Large intestine (tissue), 12 donors: ENCODE measurements at places on chromosomes 16 and 17.

DNA sequence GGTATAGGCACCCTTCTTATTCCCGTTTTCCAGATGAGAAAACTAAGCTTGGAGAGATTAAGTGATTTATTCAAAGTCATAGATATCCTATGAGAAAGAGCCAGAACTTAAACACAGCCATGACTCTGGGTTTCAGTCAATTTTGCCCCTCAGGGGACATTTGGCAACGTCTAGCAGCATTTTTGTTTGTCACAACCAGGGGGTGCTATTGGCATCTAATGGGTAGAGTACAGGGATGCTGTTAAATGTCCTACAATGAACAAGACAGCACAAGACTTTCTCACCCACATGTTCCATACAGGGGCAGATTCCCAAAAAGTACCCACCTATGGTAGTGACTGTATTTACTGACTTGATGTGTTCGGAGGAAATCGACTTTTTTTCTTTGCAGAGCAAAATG is 4.8 kb upstream of the SHISA9 start:
- no peak for DNase-seq

DNA sequence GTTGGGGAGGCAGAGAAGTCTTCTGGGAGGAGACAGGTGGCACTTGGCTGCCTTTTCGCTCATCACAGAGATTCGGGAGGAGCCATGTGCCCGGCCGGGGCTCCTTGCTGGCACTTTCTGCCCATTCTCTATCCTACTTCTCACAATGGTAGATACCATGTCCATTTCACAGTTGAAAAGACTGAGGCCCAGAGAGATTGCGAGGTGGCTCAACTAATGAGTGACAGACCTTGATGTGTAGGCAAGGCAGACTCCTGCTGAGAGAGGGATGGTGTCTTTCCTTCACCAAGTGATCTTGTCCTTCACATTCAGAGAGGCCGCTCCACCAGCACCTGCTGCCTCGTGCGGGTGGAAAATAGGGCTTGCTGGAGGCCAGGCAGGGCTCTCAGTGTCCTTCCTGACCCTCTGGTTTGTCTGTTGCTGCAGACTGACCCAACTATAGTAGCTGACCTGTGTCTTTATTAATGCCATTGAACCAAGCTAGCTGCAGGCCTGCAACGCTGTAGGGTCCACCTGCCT is 42.1 kb downstream of the MPRIP start:
- DNase-seq = no peak

DNA sequence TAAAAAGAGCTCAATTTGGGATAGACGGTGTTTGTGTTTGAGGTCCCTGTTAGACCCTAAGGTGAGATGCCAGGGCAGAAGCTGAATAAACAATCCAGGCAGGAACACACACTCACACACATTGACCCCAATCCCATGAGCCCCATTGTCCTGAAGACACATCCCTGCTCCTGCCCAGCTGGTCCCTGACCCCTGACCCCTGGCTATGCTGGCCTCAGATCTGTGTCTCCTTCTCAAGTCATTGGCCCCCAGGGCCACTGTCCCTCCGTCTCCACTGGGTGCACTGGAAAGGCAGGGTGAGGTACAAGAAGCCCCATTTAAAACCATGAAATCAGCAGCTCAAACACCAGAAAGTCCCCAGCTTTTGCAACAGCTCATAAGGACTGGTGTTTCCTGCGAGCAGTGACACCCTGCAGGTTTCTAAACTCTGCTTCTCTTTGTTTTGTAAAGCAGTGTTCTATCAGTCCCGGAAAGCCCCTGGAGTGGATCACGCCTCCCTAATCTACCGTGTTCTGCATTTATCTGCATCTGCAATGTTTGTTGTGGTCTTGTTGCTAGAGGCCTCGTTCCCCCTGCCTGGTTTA is 18.0 kb upstream of the ASGR2 start:
- peak; percentile 21 for DNase-seq

DNA sequence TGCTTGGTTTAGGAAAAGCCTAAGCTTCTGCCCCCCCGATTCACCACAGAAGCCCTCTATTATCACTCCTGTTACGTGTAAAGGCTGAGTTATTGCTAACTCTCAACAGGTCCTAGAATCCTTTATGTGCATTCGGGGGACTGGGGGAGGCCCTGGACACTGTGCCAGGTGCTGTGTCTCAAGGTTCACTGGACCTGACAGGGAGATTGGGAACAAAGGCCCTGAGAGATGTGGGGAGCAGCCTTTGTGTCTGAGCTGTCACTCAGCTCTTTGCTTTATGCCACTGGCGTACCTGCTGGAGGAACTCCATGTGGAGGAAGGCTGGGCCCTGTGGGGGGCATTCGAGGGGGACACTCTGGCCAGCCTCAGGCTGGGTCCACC is 65.9 kb downstream of the METRNL start:
- DNase-seq = no peak

- no peak for DNase-seq
Observed at GRCh38 chr16:16149710-16150116, 73.6 kb downstream of the ABCC6 start.

GRCh38 chr17:2081564-2081963 is 26.7 kb downstream of the HIC1 start:
- DNase-seq = no peak

- DNase-seq = no peak
Observed at GRCh38 chr17:79940459-79941087, 95.1 kb downstream of the TBC1D16 start.

DNA sequence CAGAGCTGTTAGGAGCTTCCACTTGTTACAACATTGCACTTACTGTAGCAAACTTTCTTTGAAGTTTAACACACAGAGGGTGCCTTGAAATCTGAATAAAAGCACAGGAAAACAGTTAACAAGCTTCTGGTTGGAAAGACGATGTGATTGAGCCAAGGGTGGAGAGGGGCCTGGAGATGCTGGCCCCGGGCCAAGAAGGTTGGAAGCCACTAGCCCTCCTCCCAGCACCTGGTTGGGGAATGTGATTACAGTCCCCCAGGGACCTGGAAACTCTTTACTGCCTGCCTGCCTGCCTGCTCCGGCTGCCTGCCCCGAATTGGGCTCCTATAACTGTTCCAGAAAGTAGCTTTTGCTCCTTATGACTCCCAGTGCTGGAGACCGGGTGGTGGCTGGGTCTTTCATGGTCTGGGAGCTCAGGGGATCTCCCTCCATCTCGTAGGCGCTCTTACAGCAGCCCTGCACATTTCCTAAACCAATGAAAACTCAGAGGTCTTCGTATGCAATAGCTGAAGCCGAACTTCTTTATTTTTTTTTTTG is 48.0 kb upstream of the ZFHX3 start:
- DNase-seq = no peak

- DNase-seq = no peak
Observed at GRCh38 chr17:4331614-4332013, 34.9 kb downstream of the UBE2G1 start.

DNA sequence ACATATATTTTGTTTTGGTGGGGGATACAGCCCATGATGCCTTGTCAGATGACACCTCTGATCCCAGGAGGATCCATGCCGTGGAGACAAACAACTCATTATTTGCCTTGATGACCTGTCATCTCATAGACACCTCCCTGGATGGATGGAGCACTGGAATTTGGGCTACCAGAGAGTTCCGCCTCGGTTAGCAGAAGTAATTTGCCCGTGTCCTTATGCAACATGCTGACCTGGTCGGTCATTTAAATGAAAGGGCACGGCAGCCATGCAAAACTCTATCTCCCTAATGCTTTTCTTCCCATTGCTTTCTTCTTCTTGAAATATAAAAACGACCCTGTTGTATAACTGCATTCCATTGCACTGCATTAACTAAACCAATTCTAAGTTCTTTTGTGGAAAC is 145.3 kb downstream of the GRIN2A start:
- no peak for DNase-seq

- no peak for DNase-seq
Observed at GRCh38 chr16:78385086-78385805, 285.8 kb downstream of the WWOX start.

GRCh38 chr16:87955302-87956097 is 4.3 kb downstream of the BANP start:
- DNase-seq = no peak

GRCh38 chr17:13541032-13541480 is 60.7 kb downstream of the HS3ST3A1 start:
- no peak for DNase-seq

GRCh38 chr17:42917236-42917603 is 16.6 kb downstream of the G6PC1 start:
- DNase-seq = no peak

DNA sequence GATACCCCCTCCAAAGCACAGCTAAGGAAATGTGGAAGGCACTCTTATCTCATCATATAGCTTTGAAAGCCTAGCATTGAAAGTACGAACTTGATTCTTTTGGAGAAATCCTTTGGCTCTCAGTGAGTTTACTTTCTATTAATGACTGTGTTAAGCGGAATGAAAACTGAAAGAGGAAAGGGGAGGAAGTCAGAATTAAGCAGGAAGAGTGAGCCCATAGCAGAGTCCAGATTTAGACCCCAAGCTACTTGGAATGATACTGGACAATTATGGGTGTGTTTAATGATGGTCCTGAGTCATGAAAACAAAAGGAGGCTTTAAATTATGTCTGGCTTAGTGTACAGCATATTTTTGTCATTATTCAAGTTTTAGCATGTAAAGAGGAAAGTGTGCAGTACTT is 42.2 kb downstream of the TENT4B start:
- DNase-seq = peak; percentile 18

DNA sequence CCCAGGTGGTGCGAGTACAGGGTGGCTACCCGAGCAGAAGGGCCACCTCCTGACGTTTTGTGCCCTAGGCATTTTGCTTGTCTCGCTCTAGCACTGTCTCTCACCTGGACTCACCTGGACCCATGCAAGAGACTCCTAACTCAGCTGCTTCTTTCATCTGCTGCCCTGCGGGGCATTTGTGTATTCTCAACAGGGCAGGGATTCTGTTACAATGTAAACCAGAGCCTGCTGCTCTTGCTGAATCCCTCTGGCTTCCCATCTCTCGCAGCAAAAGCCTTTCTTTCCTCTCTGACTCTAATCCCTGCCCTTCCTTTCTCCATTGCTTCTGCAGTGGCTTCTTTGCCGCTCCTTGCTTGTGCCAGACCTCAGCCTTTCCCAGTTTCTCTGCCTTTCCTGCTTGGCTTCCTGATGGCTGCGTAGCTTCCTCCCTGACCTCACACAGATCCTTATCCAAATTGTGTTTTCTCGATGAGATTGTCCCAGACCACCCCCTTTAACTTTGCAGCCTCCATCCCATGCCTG is 10.2 kb downstream of the ARSG start:
- DNase-seq = no peak

GRCh38 chr17:78933025-78933958 is 8.1 kb upstream of the TIMP2 start:
- DNase-seq = no peak

GRCh38 chr16:51031598-51031997 is 119.5 kb downstream of the SALL1 start:
- DNase-seq = no peak

- DNase-seq = no peak
Observed at GRCh38 chr16:19238406-19238805, 47.1 kb upstream of the CLEC19A start.

DNA sequence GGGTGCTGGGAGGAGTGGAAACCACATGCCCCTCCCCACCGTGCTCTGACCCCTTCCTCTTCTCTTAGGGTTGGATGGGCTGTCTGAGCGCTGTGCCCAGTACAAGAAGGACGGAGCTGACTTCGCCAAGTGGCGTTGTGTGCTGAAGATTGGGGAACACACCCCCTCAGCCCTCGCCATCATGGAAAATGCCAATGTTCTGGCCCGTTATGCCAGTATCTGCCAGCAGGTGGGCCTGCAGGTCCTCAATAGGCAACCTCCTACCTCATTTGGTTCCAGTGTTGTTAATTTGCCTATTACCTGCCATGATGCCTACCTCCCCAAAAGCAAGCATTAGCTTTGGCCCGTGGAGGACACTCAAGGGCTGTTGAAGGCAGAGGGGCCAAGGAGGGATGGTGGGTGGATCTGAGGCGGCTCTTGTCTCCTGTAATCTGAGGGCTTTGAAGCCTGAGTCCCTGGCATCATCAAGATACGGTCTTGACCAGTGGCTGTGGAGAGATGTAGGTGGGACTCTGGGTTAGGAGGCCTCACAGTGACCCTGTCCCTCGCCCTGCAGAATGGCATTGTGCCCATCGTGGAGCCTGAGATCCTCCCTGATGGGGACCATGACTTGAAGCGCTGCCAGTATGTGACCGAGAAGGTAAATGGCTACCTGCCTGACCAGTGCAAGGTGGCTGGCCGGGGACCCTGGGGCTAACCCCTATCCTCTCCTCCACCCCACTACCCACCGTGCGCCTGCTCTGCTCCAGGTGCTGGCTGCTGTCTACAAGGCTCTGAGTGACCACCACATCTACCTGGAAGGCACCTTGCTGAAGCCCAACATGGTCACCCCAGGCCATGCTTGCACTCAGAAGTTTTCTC is 3.4 kb downstream of the ALDOA start:
- DNase-seq = no peak

- no peak for DNase-seq
Observed at GRCh38 chr16:20865420-20866131, 34.6 kb downstream of the DCUN1D3 start.

- no peak for DNase-seq
Observed at GRCh38 chr16:20517149-20517548, 59.0 kb downstream of the ACSM2B start.

- DNase-seq = no peak
Observed at GRCh38 chr16:88591577-88592021, 21.4 kb downstream of the ZC3H18 start.

DNA sequence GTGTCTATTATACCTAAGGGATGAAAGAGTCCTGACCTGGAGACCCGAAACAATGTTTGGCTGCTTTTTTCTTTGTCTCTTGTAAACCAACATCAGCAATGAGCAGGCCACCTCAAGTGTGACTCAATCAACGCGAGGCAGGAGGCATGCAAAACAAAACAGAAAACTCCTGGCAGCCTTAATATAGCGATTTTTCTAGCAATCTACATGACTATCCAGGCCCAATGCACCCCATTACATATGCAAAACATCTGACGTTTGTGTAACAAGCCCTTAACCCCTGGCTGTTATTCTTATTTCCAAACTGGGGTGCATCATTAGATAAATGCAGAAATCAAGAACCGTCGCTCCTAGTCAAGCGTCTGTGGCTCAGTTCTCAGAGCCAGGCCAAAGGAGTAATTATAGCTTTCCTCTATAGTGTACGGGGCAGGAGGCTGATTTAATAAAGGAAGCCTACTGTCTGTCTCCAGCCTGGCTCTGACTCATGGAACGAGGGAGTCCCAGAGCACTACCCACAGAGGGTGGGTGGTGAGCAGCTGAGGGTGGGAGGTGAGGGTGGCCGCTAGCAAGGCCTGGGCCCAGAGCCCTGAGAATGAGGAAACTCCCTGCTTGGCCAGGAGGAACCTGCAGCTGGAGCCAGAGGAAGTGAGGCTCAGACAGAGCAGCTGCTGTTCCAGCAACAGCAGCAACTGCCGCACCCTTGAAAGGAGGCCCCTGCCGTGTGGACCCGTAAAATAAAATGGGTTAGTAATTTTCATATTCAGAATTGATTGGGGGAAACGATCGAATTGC is 43.9 kb downstream of the CHD9 start:
- DNase-seq = peak; percentile 66

DNA sequence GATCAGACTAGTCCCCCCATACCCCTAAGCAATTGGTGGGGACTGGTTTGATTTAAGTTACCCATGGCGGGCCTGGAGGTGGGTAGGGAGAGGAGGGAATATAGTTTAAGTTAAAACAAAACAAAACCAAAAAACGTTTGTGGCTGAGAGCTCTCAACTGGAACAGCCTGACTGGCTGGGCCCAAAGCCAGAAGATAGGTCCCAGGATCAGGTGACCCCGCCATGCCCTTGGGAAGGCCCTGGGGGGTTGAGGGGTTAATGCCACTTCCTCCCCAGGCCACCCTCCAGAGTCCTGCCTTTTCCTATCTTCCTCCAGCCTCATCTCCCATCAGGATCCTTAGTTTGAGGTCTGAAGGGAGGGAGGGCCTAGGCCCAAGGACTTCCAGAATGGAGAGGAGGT is 82.3 kb upstream of the LHX1 start:
- no peak for DNase-seq
